ENCODE measurements at places on chromosomes 7 and 10. TPM values are rescaled to one million over a fixed set of nuclear protein-coding genes. Genes with fewer than 3 reads are reported as not detected.

The MRPS16 gene
- total RNA-seq = 108 TPM

The TRPV5 gene
- total RNA-seq = not detected

The FBXO24 gene
- 1.1 TPM for total RNA-seq

The MYPN gene
- total RNA-seq = 0.47 TPM

The TET1 gene
- 5.7 TPM for total RNA-seq

The VSTM4 gene
- total RNA-seq = 2.2 TPM

The PTN gene
- total RNA-seq = 3.3 TPM

The POLR2J2 gene
- total RNA-seq = 8.8 TPM

The PPP1R3C gene
- 1.5 TPM for total RNA-seq

The RBM20 gene
- total RNA-seq = 0.46 TPM

The CALML5 gene
- not detected for total RNA-seq

The MBL2 gene
- total RNA-seq = not detected

The C10orf105 gene
- not detected for total RNA-seq

The CALML3 gene
- not detected for total RNA-seq

The PPP1R9A gene
- total RNA-seq = 30.8 TPM

The NEBL gene
- 14.7 TPM for total RNA-seq

The LRRN3 gene
- total RNA-seq = 0.80 TPM

The ZNF117 gene
- total RNA-seq = 6.3 TPM

The HOXA4 gene
- 9.5 TPM for total RNA-seq

The CRTAC1 gene
- 0.17 TPM for total RNA-seq

The PLPP4 gene
- not detected for total RNA-seq

The MTG1 gene
- total RNA-seq = 52.7 TPM

The RNLS gene
- 12.1 TPM for total RNA-seq

The WEE2 gene
- not detected for total RNA-seq

The OR2A42 gene
- not detected for total RNA-seq

The TUBB8 gene
- total RNA-seq = not detected

The SORBS1 gene
- 99.3 TPM for total RNA-seq

The CARD11 gene
- 1.6 TPM for total RNA-seq

The GTF2IRD1 gene
- 12.7 TPM for total RNA-seq

The PHYHIPL gene
- total RNA-seq = 0.39 TPM

The CFTR gene
- 85.9 TPM for total RNA-seq

The GNG11 gene
- total RNA-seq = 3.4 TPM

The FXYD4 gene
- total RNA-seq = not detected

The HPSE2 gene
- 1.3 TPM for total RNA-seq

The RPEL1 gene
- total RNA-seq = not detected

The SLC16A9 gene
- 34.9 TPM for total RNA-seq

The AS3MT gene
- total RNA-seq = 1.6 TPM

The CLIP2 gene
- total RNA-seq = 57.6 TPM

The LRRC4 gene
- total RNA-seq = 7.6 TPM

The MUC12 gene
- 357 TPM for total RNA-seq

The PCLO gene
- 5.5 TPM for total RNA-seq

The ACSM6 gene
- not detected for total RNA-seq

The AKR1D1 gene
- not detected for total RNA-seq

The ZNF248 gene
- 11.6 TPM for total RNA-seq

Measured in mucosa of descending colon (tissue), 3 donors.